HFFc6 (cell line): ENCODE measurements at places on chromosomes 12 and 14. TPM values are rescaled to one million over a fixed set of nuclear protein-coding genes. Genes with fewer than 3 reads are reported as not detected.

GRCh38 chr12:95809000-95809680, 18.6 kb upstream of the NTN4 start:
- no peak for DNase-seq
- no peak overlapping the region; the same call in 1 of the 2 replicates for H3K27ac ChIP-seq
- H3K27me3 ChIP-seq, result no peaks in the 10 kb centered on the region; the same call in 1 of the 2 replicates
- H3K4me3 ChIP-seq, result no peak overlapping the region
- H3K4me1 ChIP-seq, result peaks cover 53% of the 10 kb centered on the region

- H3K36me3 ChIP-seq, result no peaks in the 10 kb centered on the region
- no peaks in the 10 kb centered on the region for H3K4me1 ChIP-seq
- H3K27ac ChIP-seq, result no peak overlapping the region
- H3K4me3 ChIP-seq, result no peak overlapping the region
Observed at GRCh38 chr12:114711689-114712152, 27.7 kb upstream of the TBX3 start.

GRCh38 chr12:64054079-64054520, 168.0 kb downstream of the KICS2 start:
- no peak for DNase-seq
- no peak overlapping the region for H3K27ac ChIP-seq
- no peak overlapping the region for H3K4me3 ChIP-seq
- peaks cover 2% of the 10 kb centered on the region; the same call in 1 of the 2 replicates for H3K27me3 ChIP-seq

DNA sequence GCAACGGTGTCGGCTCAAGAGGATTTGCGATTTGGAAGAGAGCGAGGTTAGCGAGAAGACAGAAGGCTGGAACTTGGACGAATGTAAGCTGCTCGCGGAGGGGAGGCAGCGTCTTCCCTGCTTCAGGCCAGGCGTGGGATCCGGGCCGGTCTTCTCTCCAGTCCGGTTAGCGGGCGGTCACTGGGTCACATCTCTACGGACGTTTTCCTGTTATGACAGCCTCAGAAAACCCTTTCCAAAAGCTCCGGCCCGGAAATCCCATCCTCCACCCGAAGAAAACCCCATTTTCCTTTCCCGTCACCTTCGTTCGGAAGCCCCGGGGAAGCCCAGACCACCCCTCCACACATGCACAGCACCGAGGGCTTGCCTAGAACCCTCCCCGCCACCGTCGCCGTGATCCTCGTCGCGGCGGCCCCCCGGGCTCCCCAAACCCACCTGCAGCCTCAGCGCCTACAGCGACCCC, 268 bp downstream of the NDUFB1 start:
- H3K4me1 ChIP-seq, result peaks cover 30% of the 10 kb centered on the region
- peaks cover 3% of the 10 kb centered on the region for H3K27me3 ChIP-seq
- DNase-seq, result peak; percentile 6
- peak overlapping the region; percentile 98 for H3K4me3 ChIP-seq

- no peak for DNase-seq
- H3K4me1 ChIP-seq, result no peaks in the 10 kb centered on the region
- H3K27me3 ChIP-seq, result no peaks in the 10 kb centered on the region
- no peak overlapping the region for H3K27ac ChIP-seq
- no peak overlapping the region for H3K4me3 ChIP-seq
Observed at GRCh38 chr12:23361971-23362370, 587.5 kb downstream of the SOX5 start.

- no peak overlapping the region for H3K27ac ChIP-seq
- peaks cover 3% of the 10 kb centered on the region; the same call in 1 of the 2 replicates for H3K36me3 ChIP-seq
- no peak overlapping the region for H3K4me3 ChIP-seq
Observed at GRCh38 chr12:97386133-97386581, 76.4 kb upstream of the RMST start.

GRCh38 chr14:104571246-104571645, 8.3 kb upstream of the C14orf180 start:
- H3K36me3 ChIP-seq, result no peaks in the 10 kb centered on the region
- H3K27me3 ChIP-seq, result peaks cover 32% of the 10 kb centered on the region
- no peak overlapping the region for H3K27ac ChIP-seq
- DNase-seq, result no peak

DNA sequence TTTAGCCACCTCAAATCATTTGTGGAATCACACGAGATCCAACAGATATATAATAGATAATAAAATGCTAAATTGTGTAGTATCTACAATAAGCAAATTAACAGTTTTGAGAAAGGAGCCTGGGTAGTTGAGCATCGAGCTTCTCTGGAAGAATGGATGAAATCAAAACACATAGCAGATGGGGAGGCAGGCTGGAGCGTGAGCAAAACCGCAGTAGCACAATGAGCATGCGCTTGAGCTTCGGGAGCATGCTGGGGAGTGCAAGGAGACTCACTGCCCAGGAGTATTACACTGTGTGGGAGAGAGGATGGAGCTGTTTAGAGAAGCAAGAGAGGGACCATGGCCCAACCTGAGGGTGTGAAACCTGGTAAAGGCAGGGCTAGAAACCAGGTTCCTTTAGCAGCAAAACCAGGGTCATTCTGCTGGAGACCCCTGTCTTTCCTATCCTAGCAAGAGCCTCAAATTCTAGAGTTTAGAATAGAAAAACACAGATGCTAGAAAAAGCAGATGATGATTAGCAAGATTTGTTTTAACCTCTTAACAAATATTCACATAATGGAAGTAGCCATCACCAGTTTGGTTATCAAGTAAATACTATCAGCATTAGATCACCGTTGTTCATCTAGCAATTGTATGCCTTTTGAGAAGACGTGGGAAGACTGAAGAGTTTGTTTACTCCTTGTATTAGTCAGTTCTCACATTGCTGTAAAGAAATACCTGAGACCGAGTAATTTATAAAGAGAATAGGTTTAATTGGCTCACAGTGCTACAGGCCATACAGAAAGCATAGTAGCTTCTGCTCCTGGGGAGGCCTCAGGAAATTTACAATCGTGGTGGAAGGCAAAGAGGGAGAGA, 484.8 kb downstream of the EGLN3 start:
- no peaks in the 10 kb centered on the region; the same call in 1 of the 2 replicates for H3K4me1 ChIP-seq
- peaks cover 6% of the 10 kb centered on the region; the same call in 1 of the 2 replicates for H3K27me3 ChIP-seq
- no peak overlapping the region for H3K27ac ChIP-seq
- H3K36me3 ChIP-seq, result no peaks in the 10 kb centered on the region
- DNase-seq, result no peak
- H3K4me3 ChIP-seq, result no peak overlapping the region

DNA sequence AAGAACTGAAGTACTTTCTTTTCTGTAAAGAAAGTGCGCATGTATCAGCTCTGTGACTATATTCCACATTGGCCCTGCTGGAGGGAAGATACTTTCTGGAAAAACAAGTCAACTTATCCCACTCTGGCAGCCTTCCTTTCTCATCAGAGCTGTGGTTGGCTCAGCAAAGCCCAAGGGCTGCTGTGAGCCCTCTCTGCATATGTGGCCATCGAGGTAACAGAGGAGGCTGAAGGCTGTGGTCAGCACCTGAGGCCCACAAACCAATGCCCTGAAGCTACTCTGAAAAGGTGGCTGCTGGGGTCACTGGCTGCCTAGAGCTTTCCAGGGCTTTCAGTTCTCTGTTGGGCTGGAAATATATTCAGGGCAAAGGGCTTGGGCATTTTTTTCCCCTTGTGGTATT, 70.8 kb upstream of the IGF1 start:
- H3K27ac ChIP-seq, result no peak overlapping the region
- H3K27me3 ChIP-seq, result no peaks in the 10 kb centered on the region; the same call in 1 of the 2 replicates
- no peaks in the 10 kb centered on the region for H3K36me3 ChIP-seq
- DNase-seq, result no peak

DNA sequence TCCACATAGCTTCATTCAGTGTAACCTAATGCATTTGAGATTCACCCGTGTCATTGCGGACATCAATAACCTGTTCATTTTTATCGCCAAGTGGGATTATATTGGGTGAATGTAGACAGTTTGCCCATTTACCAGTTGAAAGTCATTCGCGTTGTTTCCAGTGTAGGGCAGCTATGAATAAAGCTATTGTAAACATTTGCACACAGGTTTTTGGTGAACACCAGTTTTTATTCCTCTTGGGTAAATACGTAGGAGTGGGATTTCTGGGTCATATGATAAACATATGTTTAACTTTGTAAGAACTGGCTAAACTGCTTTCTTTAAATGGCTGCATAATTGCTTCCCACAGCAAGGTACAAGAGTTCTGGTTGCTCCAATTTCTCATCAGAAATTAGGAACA, 33.6 kb downstream of the C14orf132 start:
- no peak overlapping the region for H3K27ac ChIP-seq
- peaks cover 2% of the 10 kb centered on the region; the same call in 1 of the 2 replicates for H3K27me3 ChIP-seq
- peaks cover 16% of the 10 kb centered on the region for H3K36me3 ChIP-seq
- DNase-seq, result no peak

- no peaks in the 10 kb centered on the region for H3K36me3 ChIP-seq
- H3K27ac ChIP-seq, result no peak overlapping the region
- no peaks in the 10 kb centered on the region; the same call in 1 of the 2 replicates for H3K27me3 ChIP-seq
- DNase-seq, result no peak
- H3K4me1 ChIP-seq, result peaks cover 34% of the 10 kb centered on the region
Observed at GRCh38 chr14:61607570-61608244, 87.6 kb upstream of the HIF1A start.

DNA sequence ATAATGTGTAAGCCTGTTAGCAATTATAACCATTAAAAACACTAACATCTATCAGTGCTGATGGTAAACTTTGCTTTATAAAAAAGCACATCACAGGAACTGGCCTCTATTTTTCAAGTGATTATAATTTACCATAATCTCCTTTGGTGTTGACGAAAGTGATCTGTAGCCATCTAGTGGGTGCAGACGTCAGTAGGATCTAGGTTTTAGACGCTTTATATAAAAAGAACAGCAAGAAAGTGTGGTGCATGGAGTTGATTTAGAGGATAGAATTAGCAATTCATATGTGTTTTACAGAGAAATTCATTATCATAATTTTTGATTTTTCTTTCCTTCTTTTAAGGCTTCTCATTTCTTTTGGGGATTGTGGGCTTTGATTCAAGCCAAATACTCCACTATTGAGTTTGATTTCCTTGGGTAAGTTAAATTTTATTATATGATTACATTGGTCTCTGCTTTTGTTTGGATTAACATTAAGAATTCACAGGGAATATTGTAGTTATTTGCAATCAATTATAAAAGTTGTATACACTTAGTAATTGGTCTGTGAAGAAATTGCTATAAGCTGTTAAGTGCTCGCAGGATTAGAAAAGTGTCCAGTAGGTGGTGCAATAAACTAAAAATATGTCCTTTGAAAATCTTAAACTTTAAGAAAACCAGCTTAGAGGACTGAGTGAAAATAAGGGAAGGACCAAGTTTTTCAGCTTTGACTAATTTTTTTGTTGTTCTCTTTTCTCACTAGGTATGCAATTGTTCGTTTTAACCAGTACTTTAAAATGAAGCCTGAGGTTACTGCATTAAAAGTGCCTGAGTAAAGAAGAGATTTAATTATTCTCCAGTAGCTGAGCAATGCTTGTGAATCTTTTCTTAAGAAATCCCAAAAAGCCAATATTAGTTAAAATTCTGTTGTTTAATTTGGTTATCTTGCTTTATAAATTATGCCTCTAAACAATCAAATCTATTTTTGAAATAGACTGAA, 59.5 kb downstream of the ETNK1 start:
- peaks cover 13% of the 10 kb centered on the region; the same call in 1 of the 2 replicates for H3K36me3 ChIP-seq
- peaks cover 34% of the 10 kb centered on the region for H3K4me1 ChIP-seq
- H3K4me3 ChIP-seq, result no peak overlapping the region

GRCh38 chr12:13817131-13817530, 164.3 kb downstream of the GRIN2B start:
- no peaks in the 10 kb centered on the region for H3K36me3 ChIP-seq
- no peaks in the 10 kb centered on the region for H3K27me3 ChIP-seq
- no peak overlapping the region for H3K4me3 ChIP-seq
- no peaks in the 10 kb centered on the region for H3K4me1 ChIP-seq
- no peak overlapping the region for H3K27ac ChIP-seq

DNA sequence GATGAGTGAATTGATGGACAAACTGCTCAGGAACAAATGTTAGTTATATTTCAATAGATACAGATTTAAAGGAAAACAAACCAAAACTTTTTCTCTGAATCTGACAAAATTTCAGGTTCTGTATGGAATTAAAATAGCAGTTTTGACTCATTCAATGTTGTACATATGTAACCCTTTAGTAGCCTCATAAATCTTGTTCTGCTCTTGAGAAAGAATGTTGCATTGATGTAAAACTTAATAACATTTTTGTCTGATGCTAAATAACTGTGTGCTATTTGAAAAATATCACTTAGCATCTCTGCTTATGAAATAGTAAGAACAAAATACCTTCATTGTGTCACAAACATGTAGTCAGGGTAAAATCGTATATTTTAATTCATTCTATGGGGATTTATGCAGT, 168.9 kb upstream of the NOVA1 start:
- H3K27ac ChIP-seq, result no peak overlapping the region
- no peaks in the 10 kb centered on the region for H3K4me1 ChIP-seq

DNA sequence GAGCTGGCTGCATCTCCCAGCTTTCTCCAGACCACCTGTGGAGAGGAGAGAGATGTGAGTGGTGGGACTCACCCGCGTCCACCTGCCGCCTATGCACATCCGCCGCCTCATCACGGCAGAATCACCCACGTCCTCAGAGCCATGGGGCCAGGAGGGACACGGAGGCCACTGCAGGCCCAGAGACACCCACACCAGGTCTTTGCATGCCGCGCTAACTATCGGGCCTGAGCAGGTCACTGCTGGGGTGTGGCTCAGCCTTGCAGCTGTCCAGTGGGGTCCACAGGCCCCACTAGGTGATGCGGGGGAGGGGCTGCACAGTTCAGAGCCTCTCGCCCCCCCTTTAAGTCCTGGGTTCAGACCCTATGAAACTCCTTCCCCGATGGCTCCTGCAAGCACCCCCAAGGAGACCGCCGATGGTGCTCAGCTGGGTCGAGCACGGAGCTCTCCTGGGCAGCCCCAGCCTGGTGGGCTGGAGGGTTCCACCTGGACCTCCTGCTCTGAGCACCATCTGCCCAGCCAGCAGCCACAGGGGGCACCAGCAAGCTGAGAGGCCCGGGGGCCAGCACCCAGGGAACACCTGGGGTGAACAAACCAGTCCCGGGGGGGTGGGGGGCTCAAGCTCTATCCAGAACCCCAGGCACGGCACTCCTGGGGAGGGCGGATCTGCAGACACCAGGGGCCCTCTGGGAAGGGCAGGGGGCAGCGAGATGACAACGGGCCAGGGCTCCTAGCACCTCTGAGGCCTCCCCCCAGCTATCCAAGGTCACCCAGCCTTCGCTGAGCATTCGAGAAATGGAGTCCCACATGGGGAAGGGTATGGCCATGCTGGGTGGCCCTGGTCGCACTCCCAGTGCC, 34.3 kb downstream of the CCNK start:
- H3K4me1 ChIP-seq, result peaks cover 16% of the 10 kb centered on the region
- H3K4me3 ChIP-seq, result no peak overlapping the region
- H3K27me3 ChIP-seq, result peaks cover 4% of the 10 kb centered on the region
- H3K27ac ChIP-seq, result no peak overlapping the region

GRCh38 chr14:38404616-38405015, 148.7 kb upstream of the CLEC14A start:
- H3K4me1 ChIP-seq, result peaks cover 98% of the 10 kb centered on the region
- H3K36me3 ChIP-seq, result no peaks in the 10 kb centered on the region
- peak overlapping the region; percentile 97 for H3K27ac ChIP-seq
- DNase-seq, result peak; percentile 38
- H3K4me3 ChIP-seq, result peak overlapping the region; percentile 63

Gene CRIP2
- total RNA-seq, result 6.8 and 20.0 TPM in 2 replicates

Gene PGF
- total RNA-seq, result 1.2 to 2.9 TPM (median 1.4 TPM) in 3 replicates

Gene CEP290
- total RNA-seq, result 11.9 and 12.9 TPM in 2 replicates

Gene CCND2
- total RNA-seq, result 5.1 to 25.9 TPM (median 5.8 TPM) in 3 replicates
